NCI-H146 (cell line): ENCODE measurements at places on chromosomes 3 and 15.
A peak's percentile ranks its signal among the peaks of the same experiment; 100 is the strongest.

GRCh38 chr3:141894524-141895176 lies 18.2 kb downstream of the ATP1B3 start:
- DNase-seq = no peak

- no peak for DNase-seq
These were observed 22.0 kb upstream of the PGPEP1L start for GRCh38 chr15:99029341-99030144.

DNA sequence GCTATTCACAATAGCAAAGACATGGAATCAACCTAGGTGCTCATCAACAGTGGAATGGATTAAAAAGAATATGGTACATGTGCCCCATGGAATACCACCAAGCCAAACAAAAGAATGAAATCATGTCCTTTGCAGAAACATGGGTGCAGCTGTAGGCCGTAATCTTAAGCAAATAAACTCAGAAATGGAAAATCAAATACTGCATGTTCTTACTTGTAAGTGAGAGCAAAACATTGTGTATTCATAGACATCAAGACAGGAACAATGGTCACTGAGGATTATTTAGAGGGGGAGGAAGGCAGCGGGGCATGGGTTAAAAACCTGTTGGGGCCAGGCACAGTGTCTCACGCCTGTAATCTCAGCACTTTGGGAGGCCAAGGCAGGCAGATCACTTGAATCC lies 304.7 kb upstream of the ROBO2 start:
- peak; percentile 83 for DNase-seq

- DNase-seq = no peak
These were observed 167.7 kb downstream of the CHL1 start for GRCh38 chr3:364287-364686.

GRCh38 chr3:122299872-122300460 lies 25.1 kb upstream of the CSTA start:
- DNase-seq = peak; percentile 21
